ENCODE measurements at places on chromosomes 12 and 14.

DNA sequence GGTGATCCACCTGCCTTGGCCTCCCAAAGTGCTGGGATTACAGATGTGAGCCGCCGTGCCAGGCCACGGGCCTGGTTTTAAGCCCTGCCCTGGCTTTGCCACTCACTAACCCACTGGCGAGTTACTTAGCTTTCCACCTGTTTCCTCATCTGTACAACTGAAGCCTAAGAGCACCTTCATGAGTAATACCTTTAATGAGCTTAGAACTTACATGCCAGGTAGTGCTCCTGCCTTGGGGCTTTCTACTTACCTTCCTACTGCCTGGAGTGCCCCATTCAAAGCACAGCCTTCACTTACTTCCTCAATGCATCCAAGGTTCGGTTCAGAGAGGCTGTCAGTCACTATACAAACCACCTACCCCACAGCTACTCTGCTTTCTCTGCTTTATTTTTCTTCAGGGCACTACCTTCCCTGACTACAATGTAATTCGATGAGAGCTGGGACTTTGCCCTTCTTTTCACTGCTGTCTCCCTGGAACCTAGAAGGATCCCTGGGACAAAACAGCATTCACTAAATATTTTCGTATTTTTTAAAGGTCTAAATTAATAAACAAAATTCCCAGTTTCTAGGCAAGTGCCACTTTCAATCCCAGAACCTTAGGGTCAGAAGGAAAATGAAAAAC, 13.8 kb downstream of the ZCCHC8 start:
- no peak for DNase-seq

DNA sequence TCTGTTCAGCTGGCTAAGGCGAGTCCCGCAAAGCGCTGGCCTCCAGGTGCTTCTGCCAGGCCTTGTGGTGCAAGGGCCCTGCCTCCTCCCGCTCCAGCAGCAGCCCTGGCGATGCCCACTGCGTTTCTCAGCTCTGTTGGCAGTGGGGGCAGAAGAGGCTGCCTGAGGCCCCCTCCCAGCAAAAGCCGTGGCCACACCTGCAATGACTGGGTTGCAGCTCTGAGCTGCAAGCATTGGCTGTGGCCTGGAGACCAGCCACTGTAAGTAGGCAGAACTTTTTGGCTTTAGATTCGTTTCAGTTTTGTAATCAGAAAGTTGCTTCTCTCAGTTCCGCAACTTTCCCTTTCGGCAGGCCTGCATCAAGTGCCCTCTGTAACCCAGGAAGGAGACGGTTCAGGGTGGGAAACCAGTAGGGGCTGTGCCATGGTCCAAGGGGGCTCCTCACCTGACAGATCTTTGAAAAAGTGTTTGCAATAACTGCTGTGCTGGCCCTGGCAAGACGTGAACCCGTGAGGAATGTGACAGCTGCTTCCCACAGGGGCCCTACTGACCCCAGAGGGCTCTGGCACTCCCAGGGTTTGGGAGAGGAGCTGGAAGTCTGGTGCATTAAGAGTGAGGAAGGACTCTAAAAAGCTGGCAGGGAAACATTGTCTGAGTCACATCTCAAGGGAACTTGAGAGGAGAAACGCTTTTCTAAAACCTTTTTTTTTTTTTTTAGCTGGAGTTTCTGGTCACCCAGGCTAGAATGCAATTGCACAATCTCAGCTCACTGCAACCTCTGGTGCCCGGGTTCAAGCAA, 54.5 kb upstream of the MAX start:
- DNase-seq: no peak

GRCh38 chr14:52951681-52952554, 1.1 kb upstream of the FERMT2 start:
- DNase-seq: peak; percentile 2

- DNase-seq: no peak
These were observed 134.2 kb downstream of the TGFB3 start for GRCh38 chr14:75847584-75847983.

- DNase-seq: no peak
These were observed 131.1 kb downstream of the FBXL14 start for GRCh38 chr12:1463073-1463905.

GRCh38 chr14:93426750-93427149, 4.0 kb upstream of the UNC79 start:
- no peak for DNase-seq

GRCh38 chr14:89420502-89420901, 3.5 kb upstream of the FOXN3 start:
- DNase-seq: no peak

DNA sequence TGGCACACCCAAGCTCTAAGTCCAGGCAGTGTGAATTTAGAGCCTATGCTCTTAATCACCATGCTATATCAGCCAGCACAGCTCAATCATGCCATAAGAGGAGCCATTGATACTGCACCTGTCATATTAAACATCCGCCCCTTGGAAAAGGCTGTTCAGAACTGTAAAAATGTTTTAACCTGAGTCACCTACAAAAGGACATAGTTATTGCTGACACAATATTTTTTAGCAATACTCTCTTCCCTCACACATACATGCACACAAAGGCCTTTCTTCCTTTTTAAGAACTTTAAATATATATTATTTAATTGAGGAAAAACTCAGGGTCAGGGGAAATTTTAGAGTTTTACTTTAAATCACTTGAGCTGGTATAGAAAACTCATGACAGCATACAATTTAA, 83.5 kb upstream of the ATXN7L3B start:
- DNase-seq: no peak

- no peak for DNase-seq
These were observed 187.7 kb downstream of the PHETA1 start for GRCh38 chr12:111181143-111181726.

DNA sequence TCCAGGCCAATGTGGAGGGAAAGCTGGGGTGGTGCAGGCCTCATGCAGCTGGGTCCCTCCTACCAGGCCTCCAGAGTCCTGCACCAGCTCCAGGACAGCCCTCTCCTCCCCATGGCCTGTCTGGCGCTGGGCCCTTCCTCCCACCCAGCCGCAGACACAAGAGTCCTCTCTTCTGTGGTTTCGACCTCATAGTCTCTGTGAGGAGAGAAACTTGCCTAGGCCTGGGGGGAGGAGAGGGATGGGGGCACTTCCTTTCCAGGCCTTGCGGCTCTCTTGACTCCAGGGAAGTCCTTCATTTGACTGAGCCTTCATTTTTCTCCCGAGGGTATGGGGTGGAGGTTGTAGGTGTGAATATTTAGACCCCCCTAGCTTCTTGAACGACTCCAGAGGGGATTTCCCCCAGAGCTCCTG, 2.3 kb downstream of the MMP14 start:
- DNase-seq: no peak

- peak; percentile 53 for DNase-seq
These were observed 9.5 kb downstream of the HSP90AA1 start for GRCh38 chr14:102077382-102077709.

DNA sequence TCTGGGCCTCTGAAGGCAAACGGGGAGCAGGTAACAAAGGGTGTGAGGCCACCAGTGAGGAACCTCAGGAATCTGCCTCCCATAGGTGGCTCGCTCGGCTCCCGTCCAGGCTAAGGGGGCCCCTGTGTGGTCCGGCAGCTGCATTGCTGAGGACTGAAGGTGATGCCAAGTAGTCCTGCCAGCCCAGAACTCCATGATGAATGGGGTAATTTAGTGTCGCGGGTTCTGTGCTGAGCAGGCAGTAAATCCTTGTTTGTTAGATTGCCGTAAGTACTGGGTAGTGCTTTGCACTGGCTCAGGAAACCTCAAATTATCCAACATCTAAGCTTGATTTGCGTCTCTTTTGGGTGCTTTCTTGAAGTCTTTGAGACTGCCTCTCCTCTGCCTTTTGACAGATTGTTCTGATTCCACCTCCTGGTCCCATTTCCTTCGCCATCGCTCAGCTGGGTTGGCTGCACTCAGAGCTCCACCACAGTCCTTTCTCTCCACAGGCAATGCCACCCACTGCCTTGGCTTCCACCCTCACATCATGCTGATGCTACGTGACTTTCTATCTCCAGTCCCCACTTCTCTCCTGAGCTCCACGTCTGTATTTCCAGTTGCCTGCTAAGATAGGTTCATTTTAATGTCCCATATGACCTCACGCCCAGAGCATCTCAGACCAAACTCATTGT, 392.0 kb downstream of the FUT8 start:
- DNase-seq: no peak

DNA sequence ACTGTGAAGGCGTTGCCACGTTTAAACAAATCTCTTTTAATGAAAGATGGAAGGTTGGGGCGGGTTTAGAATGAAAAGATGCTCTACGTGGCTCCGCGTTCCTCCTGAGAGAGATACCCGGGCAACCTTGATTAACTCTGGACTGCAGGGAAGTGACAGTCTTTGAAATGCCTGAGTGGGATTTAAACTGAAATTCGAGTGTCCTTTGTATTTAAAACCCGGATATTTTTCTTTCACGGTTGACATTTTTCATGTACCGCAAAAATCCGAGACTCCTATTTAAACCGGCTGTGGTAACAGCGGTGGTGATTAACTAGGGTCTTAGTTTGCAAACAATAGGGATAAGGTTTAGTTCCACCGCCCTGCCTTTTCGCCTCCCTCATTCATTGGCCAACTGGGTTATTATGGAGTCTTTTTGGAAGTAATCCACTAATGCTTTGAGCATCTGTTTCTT, 707 bp downstream of the G2E3 start:
- DNase-seq: no peak

DNA sequence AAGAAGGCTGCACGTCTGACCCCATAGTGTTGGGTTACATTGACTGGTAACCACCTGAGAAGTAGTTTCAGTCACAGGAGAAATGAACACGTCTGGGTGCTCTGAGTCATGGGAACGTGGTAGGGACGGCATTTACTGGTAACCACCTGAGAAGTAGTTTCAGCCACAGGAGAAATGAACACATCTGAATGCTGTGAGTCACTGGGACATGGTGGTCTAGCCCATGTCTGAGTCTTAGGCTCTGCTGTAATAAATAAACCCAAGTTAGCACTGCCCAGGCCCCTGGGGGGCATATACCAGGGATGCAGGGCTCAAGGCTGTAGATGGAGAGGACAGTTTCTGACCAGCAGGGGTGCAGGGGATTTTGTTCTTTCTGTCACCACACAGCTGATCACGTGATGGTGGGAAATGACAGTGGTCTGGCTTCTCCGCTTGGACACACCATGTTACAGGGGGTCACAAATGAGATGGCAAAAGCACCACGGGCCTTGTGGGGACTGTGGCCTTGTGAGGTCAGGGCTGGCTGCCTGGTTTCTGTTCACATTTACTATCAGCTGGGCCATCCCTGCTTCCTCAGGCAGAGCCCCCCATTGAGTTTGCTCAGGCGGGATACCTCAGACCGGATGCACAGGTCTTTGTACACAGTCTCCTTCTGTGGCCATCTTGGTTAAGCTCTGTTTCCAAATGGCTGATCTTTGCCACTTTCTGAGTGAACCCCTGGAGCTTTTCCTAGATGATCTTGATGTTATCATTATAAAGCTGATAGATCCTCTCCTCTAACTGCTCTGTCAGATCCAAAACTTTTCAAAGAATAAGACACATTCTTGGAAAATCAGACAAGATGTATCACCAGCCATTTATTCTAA, 9.8 kb upstream of the C12orf42 start:
- no peak for DNase-seq

DNA sequence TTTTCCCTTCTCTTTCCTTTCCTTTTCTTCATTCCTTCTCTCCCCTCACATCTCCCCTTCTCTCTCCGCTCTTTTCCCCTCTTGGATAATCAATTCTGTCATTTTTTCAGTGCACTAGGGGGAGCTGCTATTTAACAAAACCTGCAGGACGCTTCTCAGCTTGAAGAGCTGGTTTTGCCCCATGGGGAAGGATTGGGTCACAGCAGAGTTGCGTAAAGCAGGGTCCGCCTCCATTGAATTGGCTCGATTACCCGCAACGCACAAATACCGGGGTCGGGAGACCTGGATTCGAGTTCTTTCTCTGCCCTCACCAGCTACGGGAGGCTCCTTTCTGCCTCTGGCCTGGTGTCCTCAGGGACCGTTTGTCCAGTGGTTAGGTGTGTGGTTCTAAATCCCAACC, 42.1 kb upstream of the CHGA start:
- no peak for DNase-seq

- peak; percentile 32 for DNase-seq
These were observed 50.3 kb downstream of the SLC38A1 start for GRCh38 chr12:46218322-46219095.

DNA sequence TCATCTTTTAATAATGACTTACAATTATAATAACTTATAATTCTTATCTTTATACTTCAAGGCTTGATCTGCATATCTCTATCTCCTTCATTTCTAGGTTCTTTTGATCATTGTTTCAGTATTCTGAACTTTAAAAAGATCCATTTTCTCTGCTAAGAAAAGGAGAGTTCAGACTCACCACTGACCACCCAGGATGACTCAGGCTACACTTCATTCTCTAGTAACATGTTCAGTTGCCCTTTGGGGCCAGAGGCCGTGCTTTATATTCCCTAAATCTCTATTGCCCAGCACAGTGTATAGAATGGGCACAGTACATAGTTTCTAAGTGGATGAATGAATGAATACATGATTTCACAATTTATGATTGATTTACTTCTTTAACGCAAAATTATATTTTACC, 268.7 kb downstream of the AKAP6 start:
- no peak for DNase-seq

DNA sequence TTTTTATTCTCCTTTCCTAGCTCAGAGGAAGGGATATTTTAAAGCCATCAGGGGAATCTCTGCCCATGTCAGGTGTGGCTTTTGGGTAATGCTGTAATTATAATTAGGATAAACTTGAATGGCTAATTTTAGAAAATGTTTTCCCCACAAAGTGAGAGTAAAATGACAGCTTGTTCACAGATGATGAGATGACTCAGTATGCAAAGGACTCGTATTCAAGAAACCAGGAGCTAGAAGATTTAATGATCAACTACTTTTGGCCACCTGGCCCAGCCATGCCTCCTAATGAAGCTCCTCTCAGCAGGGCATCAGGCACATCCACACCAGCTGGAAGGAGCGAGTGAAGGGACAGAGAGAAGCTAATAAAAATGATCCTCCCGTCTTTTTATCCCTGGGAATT, 29.0 kb upstream of the PLEKHG7 start:
- DNase-seq: no peak

- DNase-seq: peak; percentile 20
These were observed 33.7 kb upstream of the PPP1CC start for GRCh38 chr12:110776410-110776809.

GRCh38 chr14:52068615-52069306, at the start of gene NID2:
TSS of gene NID2 (minus strand) at chr14:52069059. CDS start at chr14:52068994, 65 bp downstream.
- DNase-seq: peak; percentile 62

- no peak for DNase-seq
These were observed 78.6 kb downstream of the CHST11 start for GRCh38 chr12:104535369-104535768.

GRCh38 chr14:41167040-41167439, 439.6 kb upstream of the LRFN5 start:
- no peak for DNase-seq

DNA sequence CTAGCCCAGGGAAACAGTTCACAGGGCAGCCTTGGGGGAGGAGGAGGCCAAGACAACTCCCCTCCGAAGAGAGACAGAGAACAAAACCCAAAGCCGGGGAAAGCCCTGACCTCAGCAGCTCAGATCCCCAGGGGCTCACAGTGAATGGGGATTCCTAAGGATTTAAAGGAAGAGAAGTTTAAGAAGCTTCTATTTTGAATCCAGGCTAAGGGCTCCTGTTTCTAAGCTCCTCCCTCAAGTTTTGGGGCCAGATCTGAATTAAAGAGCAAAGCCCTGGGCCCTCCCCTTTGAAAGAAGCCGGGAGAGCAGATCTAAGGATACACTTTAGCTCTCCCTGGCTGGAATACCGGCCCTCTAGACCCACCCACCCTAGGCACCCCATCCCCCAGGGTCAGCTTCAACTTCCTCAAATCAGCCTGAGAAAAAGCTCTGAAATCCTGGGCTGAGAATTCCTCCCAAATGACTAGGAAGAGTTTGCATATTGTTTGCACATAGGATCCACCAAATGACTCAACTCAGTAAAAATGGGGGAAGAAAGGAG, 3.9 kb downstream of the KDM2B start:
- no peak for DNase-seq

- no peak for DNase-seq
These were observed 827.6 kb downstream of the NRXN3 start for GRCh38 chr14:78997811-78998210.

All from CD4-positive, alpha-beta T cell treated with Interleukin-21 for 1 hour (primary cell).